Anterior cingulate cortex (tissue), 58 donors: ENCODE measurements at places on chromosomes 5 and 9.

GRCh38 chr9:127854184-127854806, at the start of gene ENG:
TSS of gene ENG (minus strand) at chr9:127854658. CDS start at chr9:127854355, 303 bp downstream.
- DNase-seq = no peak

DNA sequence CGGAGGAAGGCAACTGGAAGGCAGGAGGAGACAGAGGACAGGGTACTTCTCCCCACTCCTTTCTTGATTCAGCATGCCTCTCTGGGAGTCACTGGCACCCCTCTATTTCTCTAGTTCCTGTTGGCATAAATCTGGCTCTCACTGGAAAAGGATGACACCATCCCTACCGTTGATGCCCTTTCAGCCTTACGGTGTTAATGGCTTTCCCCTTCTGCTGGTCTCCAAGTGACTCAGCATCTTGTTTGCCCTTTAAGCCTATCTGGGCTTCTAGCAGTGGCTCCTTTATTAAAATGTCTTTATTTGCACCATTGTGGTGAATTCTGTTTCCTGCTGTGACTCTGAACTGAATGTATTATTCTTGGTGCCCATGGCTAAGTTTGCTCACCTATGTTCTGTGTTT, 227.3 kb upstream of the GLRA1 start:
- DNase-seq = no peak

GRCh38 chr5:97951139-97951538, 768.1 kb upstream of the RIOK2 start:
- DNase-seq = no peak

GRCh38 chr5:62341783-62342475, 35.9 kb downstream of the KIF2A start:
- no peak for DNase-seq
